Activated T-helper 1 cell treated with Interleukin-2 at 50 U/mL for 16 hours (primary cell): ENCODE measurements at places on chromosomes 16 and 17.
A peak's percentile ranks its signal among the peaks of the same experiment; 100 is the strongest.

DNA sequence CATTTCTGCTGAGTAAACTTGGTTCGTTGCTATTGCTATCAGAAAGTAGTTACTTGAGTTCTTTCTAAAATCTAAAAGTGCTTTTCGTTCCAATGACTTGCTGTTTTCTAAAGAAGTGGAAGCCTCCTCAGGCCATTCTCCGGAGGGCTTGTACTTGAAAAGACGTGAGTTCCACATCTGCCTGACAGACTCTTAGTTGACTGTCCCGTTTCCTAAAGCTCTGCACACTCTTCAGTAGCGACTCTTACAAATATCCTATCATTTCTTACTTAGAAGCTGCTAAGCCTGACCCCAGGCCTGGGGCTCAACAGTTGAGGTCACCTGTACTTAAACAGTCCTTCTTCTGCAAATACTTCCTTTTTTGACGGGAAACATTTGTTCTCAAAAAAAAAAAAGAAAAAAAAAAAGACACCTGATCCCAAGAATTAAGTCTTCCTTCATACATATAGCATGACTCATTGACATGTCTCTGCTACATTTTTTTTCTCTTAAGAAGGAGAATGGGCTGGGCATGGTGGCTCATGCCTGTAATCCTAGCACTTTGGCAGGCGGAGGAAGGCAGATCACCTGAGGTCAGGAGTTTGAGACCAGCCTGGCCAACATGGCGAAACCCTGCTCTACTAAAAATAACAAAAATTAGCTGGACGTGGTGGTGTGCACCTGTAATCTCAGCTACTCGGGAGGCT, 61.5 kb downstream of the DHRS7C start:
- DNase-seq: no peak

DNA sequence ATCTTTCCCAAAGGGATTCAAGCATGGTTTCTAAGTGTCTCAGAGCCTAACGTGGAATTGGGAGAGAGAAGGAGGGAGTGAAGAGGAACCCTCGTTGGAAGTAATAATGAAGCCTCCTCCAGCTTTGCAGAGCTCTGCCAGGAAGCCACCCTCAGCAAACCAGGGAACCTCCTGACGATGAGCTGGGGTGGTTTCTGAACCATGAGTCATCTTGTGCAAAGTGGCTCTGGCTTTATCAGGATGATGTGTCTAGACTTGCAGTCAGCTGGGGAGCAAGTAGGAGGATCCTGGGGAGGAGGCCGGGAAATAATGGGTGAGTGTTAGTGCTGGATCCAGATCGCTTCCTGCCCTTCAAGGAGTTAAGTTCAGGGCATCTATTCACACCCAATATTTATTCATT, 191.7 kb upstream of the RBFOX1 start:
- DNase-seq: no peak

- DNase-seq: peak; percentile 90
Observed at GRCh38 chr17:5584383-5585286, at the start of gene NLRP1. TSS of gene NLRP1 (minus strand) at chr17:5584509. CDS start at chr17:5583957, 552 bp downstream.

- DNase-seq: no peak
Observed at GRCh38 chr16:73166947-73167550, 119.1 kb upstream of the ZFHX3 start.

- DNase-seq: peak; percentile 56
Observed at GRCh38 chr17:35747540-35748017, 5.5 kb downstream of the GAS2L2 start.

- DNase-seq: no peak
Observed at GRCh38 chr16:84544031-84544773, 39.7 kb upstream of the MEAK7 start.

GRCh38 chr16:49827805-49828438, 28.0 kb downstream of the ZNF423 start:
- no peak for DNase-seq

- DNase-seq: no peak
Observed at GRCh38 chr17:80615376-80615775, 70.7 kb downstream of the RPTOR start.

- peak; percentile 76 for DNase-seq
Observed at GRCh38 chr16:57041182-57042156, 50.9 kb upstream of the CPNE2 start.

DNA sequence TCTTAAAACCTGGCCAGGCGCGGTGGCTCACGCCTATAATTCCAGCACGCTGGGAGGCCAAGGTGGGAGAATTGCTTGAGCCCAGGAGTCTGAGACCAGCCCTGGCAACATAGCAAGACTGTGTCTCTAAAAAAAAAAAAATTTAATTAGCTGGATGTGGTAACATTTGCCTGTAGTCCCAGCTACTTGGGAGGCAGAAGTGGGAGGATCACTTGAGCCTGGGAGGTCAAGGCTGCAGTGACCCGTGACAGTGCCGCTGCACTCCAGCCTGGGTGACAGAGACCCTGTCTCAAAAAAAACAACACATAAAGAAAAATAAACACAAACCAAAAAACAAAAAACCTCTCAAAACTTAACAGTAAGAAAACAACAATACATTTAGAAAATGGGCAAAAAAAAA, 106.3 kb downstream of the SMG6 start:
- no peak for DNase-seq

- DNase-seq: no peak
Observed at GRCh38 chr17:8905331-8905730, 37.9 kb upstream of the PIK3R6 start.

DNA sequence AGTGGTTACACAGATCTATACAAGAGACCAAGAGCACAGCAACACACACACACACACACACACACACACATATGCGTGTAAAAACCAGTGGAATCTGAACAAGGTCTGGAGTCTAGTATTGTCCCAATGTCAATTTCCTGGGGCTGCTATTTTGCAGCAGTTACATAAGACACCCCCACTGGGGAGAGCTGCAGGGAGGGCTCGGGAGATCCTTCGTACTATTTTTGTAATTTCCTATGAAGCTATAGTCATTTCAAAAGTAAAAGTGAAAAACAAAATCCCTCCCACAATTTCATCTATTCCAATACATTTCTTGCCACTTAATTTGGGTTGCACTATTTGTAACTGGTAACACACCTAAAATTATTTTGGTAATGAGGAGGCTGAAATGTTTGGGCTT, 68.5 kb downstream of the C16orf95 start:
- no peak for DNase-seq

DNA sequence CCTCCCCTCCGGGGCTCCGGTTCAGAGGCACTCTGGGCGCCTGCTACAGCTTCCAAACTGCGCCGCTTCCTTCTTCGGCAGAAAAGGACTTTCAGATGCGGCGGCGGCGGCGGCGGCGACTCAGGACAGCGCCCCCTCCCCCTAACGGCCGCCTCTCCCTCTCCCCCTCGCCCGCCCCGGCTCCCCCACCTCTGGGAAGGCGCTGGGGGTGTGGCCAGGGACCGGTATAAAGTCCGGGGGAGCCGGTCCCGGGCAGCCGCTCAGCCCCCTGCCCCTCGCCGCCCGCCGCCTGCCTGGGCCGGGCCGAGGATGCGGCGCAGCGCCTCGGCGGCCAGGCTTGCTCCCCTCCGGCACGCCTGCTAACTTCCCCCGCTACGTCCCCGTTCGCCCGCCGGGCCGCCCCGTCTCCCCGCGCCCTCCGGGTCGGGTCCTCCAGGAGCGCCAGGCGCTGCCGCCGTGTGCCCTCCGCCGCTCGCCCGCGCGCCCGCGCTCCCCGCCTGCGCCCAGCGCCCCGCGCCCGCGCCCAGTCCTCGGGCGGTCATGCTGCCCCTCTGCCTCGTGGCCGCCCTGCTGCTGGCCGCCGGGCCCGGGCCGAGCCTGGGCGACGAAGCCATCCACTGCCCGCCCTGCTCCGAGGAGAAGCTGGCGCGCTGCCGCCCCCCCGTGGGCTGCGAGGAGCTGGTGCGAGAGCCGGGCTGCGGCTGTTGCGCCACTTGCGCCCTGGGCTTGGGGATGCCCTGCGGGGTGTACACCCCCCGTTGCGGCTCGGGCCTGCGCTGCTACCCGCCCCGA, at the start of gene IGFBP4:
Gene IGFBP4, plus strand, starts transcription at position 255 of the 792 bp plus-strand sequence. Its CDS starts 286 bp downstream, at position 541.
- DNase-seq: peak; percentile 55

DNA sequence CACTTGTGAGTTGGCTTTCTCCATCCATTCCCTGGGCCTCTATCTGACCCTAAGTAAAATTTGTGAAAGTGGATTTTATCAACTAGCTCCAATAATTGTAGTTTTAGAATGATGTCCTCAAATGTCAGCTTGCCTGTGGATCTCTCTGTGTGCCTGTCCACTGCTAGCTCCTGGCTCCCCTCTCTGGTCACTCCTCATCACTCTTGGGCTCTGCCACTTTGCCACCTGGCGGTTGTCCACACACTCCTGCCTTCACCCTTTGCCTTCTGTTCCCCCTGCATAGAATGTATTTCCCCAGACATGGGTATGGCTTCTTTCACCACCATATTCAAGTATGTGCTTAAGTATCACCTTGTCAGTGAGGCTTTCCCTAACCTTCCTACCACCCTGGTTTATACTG, 19.8 kb downstream of the ANKFN1 start:
- DNase-seq: no peak

DNA sequence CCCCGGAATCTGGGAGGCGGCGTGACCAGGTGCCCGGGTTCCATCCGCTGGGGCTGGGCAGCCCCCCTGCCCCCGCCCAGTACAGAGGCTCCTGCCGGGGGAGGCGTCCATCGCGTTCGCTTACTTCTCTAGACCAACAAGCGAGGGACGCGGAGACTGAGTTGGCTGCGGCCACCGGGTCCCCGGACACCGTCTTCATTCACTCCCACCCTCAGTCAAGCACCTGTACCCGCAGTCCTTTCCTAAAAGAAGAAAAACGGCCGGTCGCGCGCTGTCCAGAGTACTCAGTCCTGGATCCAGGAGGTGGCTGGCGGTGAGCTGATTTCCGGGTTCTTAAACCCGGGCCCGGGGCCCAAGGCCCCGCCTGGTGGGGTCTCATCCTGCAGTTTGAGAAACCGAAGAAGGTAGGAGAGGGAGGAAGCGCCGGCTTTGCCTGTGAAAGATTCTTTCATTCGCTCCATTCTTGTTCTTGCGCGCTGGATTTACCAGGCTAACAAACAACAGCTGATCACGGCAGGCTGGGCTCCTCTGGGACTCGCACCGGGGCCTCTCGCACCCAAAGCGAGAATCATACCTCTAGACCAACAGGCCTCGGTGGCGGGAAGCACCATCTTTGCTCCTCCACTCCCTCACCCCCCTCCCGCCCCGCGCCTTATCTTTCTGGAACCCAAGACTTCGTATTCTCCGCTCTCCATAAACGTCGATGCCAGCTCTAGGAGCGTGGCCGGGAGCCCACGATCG, 17.4 kb upstream of the OR1F1 start:
- no peak for DNase-seq

DNA sequence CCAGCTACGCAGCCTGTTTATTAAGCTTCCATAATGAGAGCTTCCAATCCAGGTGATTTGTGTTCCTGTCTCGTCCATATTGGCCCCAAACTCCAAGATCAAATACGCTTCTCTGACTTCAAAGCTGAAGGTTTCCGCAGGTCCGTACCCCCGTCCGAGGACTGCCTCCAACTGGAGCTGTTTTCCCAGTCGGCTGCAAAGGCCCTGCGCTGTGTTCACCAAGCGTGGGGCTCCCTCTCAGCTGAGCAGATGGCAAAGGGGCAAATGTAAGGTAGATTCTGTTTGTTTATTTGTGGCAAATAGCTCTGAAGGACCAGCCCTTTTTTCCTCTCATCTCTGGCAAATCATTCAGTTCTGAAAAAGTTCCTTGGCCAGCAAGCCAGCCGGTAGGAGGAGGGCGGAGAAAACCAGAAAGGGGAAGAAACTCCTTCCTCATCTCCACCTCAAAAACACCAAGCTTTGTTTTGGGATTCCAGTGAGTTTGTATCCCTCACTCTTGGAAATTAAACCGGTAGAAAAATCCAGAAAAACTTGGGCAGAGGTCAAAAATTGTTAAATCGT, 35.2 kb downstream of the NXN start:
- no peak for DNase-seq

GRCh38 chr17:81393684-81394376, 1.4 kb upstream of the BAHCC1 start:
- DNase-seq: no peak

DNA sequence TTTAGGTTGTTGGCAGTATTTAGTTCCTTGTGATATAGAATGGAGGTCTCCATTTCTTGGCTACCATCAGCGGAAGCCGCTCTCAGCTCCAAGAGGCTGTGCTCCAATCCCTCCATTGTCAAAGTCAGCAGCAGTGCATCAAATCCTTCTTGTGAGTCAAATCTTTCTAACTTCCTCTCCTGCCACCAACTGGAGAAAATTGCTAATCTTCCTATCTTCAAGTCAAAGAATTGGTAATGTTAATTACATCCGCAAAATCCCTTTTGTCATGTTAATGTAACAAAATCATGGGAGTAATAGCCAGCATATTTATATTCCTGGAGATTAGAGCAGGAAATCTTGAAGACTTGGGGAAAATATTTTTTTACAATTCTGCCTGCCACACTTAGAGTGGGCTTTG, 436.4 kb upstream of the DYNLRB2 start:
- no peak for DNase-seq

DNA sequence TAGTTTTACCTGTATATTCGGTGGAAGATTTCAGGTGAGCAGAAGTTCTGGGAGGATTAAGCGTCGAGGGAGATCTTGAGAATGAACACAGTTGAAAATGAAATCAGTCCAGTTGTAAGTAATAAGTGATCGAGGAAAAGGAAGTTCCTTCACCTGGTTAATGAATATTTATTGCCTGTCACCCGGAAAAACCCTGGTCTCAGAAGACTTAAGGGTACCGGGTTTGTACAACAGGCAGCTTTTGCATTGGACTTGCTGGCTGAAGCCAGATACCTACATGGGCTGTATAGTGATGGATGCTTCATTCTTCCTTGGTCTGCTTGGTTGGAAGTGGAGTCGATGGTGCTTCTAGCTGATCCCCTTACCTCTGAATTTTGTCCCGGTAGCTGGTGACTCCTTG, 72.7 kb downstream of the PRKCA start:
- no peak for DNase-seq

GRCh38 chr17:83128306-83129240, 49.2 kb downstream of the METRNL start:
- DNase-seq: no peak

GRCh38 chr16:89828870-89829629, 775 bp downstream of the SPIRE2 start:
- no peak for DNase-seq

- no peak for DNase-seq
Observed at GRCh38 chr16:69885722-69886121, 65.4 kb upstream of the CLEC18A start.
